ENCODE measurements at places on chromosomes 7 and 10.

DNA sequence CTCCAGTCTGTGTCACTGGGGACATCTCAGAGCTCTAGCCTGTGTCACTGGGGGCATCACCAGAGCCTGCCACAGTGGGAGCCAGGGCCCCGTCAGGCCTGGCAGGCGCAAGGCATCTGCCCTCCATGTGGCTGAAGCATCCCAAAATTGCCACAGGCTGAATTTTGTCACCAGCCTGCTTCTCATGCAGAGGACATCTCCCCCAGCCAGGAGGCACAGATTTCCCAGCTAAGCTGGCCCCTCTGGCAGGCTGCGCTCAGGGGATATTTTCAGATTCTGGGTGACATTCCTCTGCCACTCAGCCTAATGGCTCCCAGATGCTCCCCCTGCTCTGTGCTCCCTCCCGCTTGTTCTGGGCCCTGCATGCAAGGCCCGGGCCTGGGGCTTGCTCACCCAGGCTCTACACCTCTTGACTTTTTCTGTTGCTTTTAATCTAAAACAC is 64.6 kb downstream of the COL13A1 start:
- DNase-seq = no peak

GRCh38 chr7:137804836-137805235 is 41.9 kb downstream of the DGKI start:
- DNase-seq = no peak

- no peak for DNase-seq
Measured at GRCh38 chr7:100627238-100627549, 14.2 kb downstream of the TFR2 start.

DNA sequence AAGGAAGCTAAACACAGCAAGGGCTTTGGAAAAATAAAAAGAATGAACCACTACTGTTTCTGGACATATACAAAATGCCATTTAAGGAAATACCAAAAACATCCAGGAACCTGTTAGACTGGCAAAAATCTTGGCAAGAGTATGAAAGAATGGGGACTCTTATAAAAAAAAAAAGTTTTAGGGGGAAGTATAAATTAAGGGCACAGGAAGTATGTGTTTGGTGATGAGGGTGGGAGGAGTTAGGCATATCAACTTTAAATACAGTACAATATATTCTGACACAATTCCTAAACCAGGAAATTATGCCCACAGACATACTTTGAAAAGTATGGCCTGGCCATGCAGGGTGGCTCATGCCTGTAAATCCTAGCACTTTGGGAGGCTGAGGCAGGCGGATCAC is 74.2 kb downstream of the WAPL start:
- DNase-seq = no peak

- no peak for DNase-seq
Measured at GRCh38 chr10:131948501-131948900, 33.2 kb downstream of the BNIP3 start.

DNA sequence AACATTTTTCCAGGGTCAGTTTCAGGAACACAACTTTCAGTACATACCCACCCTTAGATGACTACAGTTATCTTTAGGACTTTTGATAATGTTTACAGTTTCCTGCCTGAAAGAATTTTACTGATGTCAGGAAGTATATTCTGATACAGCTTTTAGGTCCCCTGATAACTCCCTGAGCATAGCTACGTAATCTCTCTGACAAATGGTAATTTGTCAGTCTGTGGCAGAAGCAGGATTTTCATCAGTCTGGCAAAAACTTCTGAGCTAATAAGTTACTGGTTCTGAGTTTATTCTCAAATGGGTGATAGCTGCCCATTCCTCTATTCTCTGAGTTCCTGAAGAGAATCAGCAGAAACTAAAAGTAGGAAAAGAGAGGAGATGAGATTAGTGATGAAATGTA is 270.1 kb upstream of the MTPN start:
- DNase-seq = no peak

- DNase-seq = no peak
Measured at GRCh38 chr7:84913731-84914130, 273.1 kb downstream of the SEMA3D start.

DNA sequence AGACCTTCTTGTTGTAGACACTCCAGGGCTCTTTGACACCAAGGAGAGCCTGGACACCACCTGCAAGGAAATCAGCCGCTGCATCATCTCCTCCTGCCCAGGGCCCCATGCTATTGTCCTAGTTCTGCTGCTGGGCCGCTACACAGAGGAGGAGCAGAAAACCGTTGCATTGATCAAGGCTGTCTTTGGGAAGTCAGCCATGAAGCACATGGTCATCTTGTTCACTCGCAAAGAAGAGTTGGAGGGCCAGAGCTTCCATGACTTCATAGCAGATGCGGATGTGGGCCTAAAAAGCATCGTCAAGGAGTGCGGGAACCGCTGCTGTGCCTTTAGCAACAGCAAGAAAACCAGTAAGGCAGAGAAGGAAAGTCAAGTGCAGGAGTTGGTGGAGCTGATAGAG is 5.5 kb downstream of the GIMAP7 start:
- DNase-seq = no peak

GRCh38 chr7:45660201-45660900 is 86.2 kb downstream of the ADCY1 start:
- no peak for DNase-seq

DNA sequence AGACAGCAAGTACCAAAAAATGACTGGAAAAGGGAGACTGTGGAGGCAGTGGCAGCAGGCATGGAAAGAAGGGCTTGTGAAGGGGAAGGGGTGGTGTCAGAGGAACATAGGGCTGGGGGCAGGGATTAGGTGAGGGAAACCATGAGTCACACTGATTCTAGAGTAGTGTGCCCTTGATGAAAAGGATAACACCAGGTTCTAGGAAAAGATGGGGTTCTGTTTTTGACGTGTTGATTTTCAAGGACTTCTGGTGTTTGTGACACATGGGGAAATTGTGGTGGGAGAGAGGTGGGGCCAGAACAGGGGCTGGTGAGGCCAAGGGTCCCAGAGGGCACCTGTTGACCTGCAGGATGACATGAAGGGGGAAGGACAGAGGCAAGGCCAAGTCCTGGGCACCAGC is 57.1 kb downstream of the FIGNL1 start:
- DNase-seq = no peak

GRCh38 chr10:5844345-5845055 is 31.3 kb upstream of the GDI2 start:
- DNase-seq = no peak

- DNase-seq = no peak
Measured at GRCh38 chr10:83089335-83089734, 1050.0 kb upstream of the GHITM start.

DNA sequence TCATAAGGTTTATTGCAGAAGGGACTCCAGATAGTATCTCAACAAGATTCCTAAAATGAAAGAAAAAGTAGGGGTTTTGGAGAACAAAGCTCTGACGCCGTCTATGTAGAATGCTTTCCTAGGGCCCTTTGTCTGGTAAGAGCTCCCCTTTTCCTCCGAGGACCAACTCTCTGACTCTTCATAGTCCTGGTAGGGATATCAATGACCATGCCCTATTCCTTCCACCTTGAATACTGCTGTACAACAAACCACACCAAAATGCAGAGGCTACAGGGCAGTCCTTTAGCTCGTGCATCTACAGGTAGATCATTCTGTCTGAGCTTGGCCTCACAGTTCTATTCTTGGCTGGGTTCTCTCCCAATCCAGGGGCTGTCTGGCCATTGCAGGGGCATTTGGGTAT is 190.3 kb downstream of the WDR11 start:
- no peak for DNase-seq

DNA sequence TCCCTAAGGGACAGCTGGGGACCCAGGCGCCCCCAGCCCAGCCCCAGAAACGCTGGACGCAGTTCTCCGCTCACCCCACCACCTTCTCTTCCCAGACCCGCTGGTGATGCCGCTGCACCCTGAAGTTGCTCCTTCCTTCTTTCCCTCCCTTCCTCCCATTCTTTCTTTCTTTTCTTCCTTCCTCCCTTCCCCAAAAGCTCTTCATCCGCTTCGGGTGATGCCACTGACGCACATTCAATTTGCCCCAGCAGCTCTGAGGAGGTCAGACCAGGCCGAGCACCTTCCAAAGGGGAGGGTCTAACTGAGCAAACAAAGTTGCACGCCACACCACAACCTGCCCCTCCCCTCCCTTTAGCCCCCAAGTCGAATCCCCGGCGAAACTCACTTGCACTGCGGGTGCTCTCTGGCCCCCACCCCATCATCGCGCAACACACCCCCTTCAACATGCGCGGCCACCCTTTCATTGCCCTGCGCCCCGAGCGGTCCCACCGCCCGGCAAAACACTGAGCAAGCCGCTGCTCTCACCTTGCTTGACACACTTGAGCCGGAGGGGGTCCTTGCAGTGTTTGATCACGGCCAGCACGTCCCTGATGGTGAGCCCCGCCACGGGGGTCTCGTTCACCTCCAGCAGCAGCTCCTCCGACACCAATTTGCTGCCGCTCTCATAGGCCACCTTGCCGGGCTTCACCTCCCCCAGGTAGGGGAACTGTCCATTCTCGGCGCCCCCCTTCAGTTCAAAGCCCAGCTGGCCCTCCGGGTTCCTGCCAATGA is 787 bp downstream of the MAGI2 start:
- DNase-seq = no peak

DNA sequence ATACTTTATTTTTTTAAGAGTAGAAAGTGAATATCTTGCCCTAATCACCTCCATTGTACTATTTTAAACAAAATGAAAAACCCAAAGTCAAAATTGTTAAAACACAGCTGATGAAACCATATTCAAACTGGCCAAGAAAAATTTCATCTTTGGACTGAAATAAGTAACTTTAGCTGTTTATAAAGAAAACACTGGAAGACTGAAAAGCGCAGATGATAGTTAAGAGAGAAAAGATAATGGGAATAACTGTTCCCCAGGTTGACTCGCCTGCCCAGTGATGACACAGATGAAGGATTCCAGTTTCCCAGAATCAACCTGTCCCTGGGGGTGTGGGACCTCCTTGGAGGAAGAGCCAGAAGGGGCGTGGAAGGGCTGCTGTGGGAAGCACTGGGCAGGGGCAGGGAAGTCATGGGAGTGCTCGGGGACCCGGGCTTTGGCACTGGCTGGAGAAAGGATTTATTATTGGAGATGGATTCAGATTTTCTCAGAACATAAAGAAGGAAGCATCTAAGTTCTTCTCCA is 43.1 kb downstream of the DENND2A start:
- DNase-seq = no peak

- DNase-seq = no peak
Measured at GRCh38 chr7:83452256-83452655, 196.7 kb downstream of the SEMA3E start.

DNA sequence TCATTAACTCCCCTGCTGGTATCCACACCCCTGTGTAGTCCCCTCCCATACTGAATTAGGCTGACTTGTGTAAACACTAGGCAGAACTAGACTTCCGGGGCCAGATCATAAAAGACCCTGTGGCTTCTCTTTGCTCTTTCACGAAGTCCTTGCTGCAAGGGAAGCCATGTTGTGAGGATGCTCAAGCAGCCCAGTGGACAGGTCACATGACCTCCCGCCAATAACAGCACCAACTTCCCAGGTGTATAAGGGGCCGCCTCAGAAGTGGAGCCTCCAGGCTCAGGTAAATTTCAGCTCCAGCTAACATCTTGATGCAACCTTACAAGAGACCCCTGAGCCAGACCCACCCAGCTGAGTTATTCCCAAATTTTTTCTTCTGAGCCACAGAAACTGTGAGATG is 11.3 kb upstream of the FOXK1 start:
- DNase-seq = no peak

- no peak for DNase-seq
Measured at GRCh38 chr10:33509231-33509831, 174.9 kb upstream of the NRP1 start.

GRCh38 chr10:103896225-103896624 is 21.8 kb downstream of the STN1 start:
- no peak for DNase-seq

GRCh38 chr7:92602352-92603088 is 12.3 kb upstream of the FAM133B start:
- no peak for DNase-seq

- no peak for DNase-seq
Measured at GRCh38 chr7:88357781-88358525, 51.3 kb upstream of the STEAP4 start.

- no peak for DNase-seq
Measured at GRCh38 chr7:51139796-51140195, 176.8 kb downstream of the COBL start.

- no peak for DNase-seq
Measured at GRCh38 chr10:3237530-3237929, 64.9 kb upstream of the PITRM1 start.

DNA sequence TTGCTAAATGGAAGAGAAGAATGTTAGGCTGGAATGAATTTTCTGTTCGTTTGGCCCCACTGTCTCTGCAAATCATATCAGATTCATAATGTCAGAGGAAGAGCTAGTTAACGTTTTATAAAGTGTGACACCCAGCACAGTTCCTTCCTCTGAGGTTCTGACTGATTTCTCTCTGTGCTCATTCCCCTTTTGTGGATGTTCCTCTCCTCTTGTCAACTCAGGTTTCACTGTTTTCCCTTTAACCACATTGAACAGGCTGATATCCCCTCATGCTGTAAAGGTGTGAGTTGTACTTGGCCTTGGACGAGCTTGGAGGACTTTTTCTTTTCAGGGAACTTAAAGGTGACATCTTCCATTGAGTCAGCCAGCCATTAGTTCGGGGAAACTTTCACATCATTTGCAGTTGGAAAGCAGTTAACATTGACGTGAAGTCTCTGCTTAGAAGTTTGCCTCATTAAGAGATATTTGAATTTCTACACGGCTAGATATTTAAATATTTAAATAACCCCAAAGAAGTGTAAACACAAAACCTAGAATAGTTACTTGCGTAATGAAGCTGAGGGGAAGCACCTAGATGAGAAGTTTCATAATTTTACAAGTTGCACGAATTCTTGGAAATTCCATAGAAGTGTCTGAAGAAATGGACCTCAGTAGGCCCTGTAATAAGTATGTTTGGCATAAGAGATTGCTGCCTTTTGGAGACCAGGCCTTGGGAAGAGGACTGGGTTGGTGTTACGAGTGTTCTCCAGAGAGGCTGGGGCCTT is 101.5 kb upstream of the EGR2 start:
- no peak for DNase-seq

DNA sequence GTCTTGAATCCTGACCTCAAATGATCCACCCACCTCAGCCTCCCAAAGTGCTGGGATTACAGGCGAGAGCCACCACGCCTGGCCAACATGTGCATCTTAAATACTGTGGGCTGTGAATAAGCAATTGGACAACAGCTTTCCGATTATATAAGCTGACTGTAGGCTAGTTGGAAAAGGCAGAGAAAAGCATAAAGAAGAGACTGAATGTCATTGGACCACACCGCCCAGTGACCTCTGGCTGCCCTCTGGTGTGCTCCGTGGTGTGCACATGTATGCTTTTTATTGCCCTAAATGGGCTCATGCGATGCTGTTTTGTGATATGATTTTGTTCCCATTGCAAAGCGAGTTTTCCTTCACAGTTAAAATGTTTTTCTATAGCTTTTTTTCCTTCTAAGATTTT is 15.4 kb upstream of the CSGALNACT2 start:
- no peak for DNase-seq

GRCh38 chr7:48505051-48505450 is 333.8 kb downstream of the ABCA13 start:
- no peak for DNase-seq

- no peak for DNase-seq
Measured at GRCh38 chr7:35505066-35505465, 189.9 kb downstream of the HERPUD2 start.

- no peak for DNase-seq
Measured at GRCh38 chr7:128933180-128933891, 4.4 kb upstream of the IRF5 start.

Measured in GM18507 (cell line).